ENCODE measurements at places on chromosomes 6 and 20. TPM values are rescaled to one million over a fixed set of nuclear protein-coding genes. Genes with fewer than 3 reads are reported as not detected.

DNA sequence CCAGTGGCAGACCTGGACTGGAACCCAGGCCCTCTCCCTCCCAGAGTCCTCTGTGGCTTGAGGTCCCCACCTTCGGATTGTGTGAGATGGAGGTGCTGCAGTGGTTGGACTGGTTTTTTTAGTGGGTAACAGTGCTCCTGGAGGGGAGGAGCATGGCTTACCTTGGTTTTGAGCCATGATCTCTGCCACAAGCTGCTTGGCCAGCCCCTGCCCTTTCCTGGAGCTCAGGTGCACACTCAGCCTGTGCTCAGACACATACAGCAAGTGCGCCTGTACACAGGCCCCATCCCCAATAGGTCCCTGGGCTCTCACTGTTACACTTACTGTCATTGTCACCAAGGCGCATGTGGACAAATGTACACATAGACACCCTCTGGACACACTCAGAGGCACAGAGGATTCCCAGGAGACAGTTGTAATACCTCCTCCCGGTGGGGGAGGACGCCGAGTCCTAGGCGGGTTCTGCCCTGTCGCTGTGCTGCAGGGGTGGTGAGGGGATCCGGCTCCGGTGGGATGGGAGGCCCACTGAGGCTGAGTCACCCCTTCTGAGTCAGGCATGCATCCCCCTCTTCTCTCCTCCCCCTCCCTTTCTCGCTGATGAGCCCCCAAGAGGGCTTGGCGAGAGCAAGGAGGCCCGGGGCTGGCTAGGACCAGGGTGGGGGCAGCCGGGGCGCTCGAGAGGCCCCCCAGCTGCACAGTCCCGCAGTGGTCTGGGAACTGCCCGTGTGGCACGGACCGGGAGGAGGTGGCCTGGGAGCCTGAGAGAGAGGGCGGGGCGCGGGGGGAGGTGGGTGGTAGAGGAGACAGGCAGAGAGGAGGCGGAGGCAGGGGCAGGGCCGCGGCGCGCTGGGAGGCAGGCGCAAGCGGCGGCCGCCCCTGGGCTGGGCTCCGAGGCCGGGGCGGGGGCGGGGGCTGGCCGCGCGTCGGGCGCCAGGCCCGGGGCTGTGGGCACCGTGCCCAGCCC is 522 bp upstream of the EPB41L1 start:
- DNase-seq, result peak; percentile 74

Gene SRMS
- total RNA-seq, result not detected

- no peak for DNase-seq
Observed at GRCh38 chr6:33850296-33850695, 46.5 kb upstream of the MLN start.

Gene ZBTB46
- total RNA-seq, result 2.5 TPM

DNA sequence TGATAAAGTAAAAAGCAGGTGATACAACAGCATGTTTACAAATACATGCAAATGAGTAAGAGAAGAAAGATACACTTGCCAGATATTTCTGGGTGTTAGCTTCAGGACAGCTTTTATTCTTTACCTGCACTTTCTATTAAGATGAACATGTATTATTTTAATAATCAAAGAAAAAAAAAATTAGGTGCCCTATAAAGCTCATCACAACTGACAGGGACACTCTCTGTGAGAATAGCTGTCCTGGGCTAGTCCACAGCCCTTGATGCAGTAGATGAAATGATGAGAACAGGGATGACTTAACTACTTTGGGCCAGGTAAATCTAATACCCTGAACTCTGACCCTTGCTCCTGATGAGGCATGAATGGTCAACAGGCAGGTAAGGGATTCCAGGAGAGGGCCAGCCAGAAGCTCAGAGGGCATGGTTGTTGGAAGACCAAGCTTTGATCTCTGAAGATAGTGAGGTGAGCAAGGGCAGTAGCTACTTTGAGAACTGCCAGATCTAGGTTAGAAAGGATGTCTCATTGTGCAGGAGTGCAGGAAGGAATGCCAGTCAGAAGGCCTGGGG is 15.6 kb downstream of the NSFL1C start:
- DNase-seq, result peak; percentile 38

Gene CAPN11
- not detected for total RNA-seq

Gene HDGFL1
- not detected for total RNA-seq

Gene EIF6
- 303 TPM for total RNA-seq

Gene EBF4
- 1.5 TPM for total RNA-seq

GRCh38 chr6:163036160-163036645 is 308.4 kb downstream of the PACRG start:
- no peak for DNase-seq

DNA sequence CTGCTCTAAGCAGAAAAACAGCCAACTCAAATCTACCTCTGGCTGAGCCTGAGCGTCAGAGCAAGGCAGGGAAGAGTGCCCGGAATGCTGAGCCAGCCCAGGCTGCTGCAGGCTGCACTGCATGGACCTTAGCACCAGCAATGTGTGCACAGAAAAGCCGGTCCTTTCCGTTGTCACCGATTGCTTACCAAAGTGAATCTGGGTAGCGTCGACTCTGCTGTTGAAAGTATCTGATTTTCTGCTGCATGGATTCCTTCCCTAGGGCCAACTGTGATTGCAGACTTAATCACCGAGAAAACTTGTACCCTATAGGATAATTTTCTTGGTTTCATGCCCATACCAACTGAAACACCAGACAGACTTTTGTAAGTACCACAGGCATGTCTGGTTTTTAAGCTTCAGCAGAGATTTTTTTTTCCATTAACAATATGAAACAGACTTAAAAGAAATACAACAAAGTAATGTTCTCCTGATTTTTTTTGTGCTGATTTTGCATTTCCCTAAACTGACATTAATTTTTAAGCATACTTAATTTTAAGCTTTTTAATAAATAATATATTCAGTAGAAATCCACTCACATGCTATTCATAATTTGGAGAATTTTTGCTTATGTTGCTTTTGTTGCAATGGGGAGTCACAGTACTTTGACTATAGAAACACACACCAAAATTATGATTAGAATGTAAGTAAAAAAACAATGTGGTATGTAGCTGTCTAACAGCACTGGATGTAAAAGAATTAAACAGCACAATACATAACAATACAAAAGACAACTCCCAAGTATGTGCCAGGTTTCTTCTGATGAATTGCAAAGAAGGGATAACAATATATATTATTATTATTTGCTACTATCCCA is 218.0 kb downstream of the THBS2 start:
- DNase-seq, result peak; percentile 91

DNA sequence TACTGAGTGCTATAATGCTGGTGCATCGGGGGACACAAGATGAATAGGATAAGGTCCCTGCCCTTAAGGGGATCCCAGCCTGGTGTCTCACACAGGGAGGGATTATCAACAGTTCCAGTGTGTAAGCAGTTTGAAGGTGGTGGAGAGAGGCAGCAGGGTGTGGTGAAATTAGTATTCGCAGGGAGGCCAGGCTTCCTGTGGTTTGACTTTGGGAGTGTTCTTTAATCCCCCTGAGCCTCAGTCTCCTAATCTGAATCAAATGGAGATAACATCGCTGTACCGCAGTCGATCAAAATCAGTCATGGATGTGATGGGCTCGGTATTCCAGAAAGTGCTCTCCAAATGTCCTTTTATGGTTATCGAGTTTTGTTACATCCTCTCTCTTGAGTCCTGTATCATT is 288.1 kb upstream of the SUPT3H start:
- DNase-seq, result no peak

GRCh38 chr20:46573788-46574584 is 23.5 kb upstream of the OCSTAMP start:
- DNase-seq, result peak; percentile 22

- DNase-seq, result no peak
Observed at GRCh38 chr6:128560966-128561365, 40.6 kb upstream of the PTPRK start.

DNA sequence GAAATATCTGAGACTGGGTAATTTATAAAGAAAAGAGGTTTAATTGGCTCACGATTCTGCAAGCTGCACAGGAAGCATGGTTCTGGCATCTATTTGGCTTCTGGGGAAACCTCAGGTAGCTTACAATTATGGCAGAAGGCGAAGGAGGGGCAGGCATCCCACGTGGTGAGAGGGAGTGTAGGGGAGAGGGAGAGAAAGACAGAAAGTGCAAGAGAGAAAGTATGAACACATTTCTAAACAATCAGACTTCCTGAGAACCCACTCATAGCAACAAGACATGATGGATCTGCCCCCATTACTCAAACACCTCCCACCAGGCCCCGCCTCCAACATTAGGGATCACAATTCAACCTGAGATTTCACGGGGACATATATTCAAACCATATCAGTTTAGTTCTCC is 107.4 kb downstream of the PERP start:
- DNase-seq, result no peak

DNA sequence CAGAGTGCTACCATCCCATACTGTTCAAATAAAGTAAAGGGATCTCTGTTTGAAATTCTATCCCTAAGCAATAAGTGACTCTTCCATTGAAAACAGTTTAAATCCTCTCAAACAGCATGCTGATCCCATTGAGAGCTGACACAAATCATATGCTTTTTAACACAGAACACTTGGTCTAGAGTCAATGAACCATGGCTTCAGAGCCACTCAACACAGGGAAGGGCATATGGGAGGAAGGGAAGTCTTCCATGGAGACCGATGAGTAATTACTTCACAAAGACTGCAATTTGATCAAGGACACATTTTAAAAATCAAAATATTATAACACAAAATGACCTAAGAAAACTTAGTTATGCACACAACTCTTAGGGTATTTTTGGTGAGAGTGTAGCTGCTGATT is 1073.0 kb upstream of the MAP3K7 start:
- DNase-seq, result no peak

DNA sequence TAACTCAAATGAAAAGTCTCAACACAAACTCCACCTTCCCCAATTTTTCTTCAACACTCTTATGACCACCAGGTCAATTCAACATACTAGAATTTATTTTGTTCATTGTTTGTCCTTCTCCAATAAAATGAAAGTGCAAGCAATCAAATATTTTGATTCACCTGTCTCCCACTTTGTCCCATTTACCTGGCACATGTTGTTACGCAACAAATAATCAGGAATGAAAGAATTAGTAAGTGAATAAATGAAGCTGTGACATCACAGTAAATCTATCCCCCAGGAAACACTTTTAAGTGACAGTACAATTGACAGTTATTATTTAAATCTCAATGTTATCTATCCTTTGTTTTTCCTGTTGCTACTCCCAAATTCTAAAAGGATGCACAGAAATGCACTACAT is 393.7 kb upstream of the OPRM1 start:
- DNase-seq, result no peak

DNA sequence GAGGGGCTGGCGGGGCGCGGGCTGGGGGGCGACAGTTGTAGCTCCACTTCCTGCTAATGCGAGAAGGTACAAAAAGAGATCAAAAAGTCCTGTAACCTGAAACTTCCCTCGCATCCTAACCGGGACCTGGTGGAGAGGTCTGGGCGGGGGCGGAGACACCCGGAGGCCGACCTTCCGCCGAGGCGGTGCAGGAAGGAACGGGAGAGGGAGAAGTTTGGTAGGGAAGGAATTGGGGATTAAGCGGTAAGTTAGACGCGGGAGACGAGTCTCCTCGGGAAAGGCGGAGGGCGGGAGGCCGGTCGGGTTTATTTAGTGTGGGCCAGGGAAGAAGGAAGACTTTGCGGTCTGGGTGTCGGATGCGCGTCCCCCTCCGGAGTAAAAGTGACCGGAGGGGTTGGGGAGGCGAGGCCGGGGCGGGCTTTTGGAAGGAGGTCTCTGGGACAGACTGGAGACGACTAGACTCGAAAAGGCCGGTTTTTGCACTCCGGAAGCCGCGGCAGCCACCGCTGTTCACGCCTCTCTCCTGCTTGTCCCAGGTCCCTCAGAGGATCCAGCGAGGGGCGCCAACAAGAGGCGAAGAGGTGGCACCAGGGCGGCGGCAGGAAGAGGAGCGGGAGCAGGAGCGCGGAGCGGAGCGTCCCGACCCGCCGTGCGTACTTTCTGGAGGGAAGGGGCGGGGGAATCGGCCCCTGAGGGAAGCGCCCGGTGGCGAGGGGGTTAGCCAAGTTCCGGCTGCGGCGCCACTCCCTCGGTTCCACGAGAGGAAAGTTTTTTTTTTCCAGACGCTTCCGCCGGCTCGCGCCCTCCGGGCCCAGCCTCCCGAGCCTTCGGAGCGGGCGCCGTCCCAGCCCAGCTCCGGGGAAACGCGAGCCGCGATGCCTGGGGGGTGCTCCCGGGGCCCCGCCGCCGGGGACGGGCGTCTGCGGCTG is 734 bp downstream of the TPBG start:
- DNase-seq, result peak; percentile 68

DNA sequence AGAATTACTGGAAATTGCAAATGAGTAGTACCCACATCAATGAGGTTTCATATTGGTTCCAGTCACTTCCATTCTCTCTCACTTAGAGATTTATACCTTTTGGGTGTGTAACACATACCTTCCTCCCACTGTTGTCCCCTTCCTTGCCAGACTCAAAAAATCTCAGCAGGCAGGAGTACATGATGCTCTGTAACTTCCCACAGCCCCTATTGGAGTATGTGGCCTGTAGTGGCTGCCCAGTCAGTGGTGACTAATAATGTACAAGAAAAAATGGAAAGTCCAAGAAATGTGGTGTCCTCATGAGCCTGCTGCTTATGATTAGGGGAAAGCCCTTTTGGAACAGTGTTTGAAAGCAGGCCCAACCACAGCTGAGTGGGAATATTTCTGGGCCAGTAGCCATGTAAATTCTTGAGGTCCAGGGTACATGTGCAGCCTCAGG is 312.0 kb downstream of the ZFAND3 start:
- peak; percentile 93 for DNase-seq

- DNase-seq, result no peak
Observed at GRCh38 chr6:105886814-105887544, 199.2 kb upstream of the PRDM1 start.

DNA sequence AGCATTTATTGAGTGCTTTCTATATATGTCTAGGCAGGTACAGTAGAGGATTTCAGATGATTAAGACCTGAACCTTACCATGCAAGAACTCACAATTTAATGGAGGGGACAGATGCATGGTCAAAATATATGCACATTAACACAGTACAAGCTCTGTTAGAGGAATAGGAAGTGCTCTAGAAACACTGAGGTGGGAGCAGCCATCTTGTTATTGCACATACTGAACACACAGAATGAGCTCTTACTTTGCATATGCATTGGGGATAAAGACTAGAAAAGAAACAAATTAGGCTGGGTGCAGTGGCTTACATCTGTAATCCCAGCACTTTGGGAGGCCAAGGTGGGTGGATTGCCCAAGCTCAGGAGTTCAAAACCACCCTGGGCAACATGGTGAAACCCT is 438.3 kb downstream of the UTRN start:
- no peak for DNase-seq

Gene TUBB1
- total RNA-seq, result 0.17 TPM

DNA sequence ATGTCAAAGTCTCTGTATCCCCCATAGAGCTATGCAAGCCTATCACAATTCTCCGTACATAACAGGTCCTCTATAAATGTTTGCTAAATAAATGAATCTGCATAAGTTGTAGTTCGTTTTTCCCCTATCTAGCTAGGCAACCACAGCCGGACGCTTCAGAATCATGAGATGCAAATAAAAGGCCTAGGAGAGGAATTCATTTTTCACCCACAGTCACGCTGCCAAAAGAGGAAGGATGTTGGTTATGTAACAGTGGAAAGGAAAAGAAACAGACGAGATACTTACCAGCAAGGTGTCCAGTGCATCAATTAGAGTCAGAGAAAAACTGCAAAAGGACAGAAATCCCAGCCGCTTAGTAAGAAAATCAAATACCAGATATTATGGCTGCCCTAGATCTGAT is 2.4 kb downstream of the EDEM2 start:
- DNase-seq, result no peak

Data from M059J (cell line).